ENCODE measurements at places on chromosomes 12 and 14. TPM values are rescaled to one million over a fixed set of nuclear protein-coding genes. Genes with fewer than 3 reads are reported as not detected.

DNA sequence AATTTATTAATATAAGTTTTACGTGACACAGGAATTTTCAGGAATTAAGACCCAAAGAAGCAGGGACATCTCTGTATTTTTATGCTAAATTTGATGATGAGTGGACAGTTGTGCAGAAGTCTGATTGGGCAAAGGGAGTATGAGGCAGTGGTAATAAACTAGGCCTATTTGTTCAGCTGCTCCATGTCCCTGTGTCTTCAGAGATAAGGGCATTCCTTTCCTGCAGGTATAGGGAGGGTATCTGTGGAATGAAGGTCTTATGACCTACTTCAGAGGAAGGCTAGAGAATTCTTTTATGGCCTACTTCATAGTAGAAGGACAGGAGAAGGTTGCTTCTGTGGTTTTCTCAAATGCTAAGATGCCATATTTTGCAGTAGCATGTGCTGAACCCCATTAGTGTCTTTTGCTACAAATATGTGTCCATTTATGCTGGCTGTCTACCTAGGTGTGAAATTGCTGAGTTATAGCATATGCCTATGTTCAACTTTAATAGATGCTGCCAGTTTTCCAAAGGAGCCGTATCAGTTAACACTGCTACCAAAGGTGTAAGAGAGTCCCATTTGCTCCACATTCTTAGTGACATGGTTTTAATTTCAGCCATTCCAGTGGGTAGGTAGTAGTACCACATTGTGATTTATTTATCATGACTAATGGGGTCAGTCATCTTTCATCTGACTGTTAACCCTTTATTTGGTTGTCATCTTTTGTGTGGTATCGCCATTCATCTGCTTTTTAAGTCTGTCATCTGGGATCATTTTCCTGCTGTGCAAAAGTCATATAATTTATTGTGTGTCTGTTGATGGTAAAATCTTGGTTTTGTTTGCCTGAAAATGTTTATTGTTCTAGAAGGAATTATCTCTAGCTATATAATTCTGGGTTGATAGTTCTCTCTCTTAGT is 410.7 kb upstream of the RGS6 start:
- no peak for DNase-seq

GRCh38 chr12:48779869-48780268 is 9.0 kb downstream of the ADCY6 start:
- no peak for DNase-seq

- no peak for DNase-seq
Observed at GRCh38 chr14:77068517-77069200, 29.4 kb upstream of the CIPC start.

The AHNAK2 gene
- not detected for total RNA-seq

The FBLN5 gene
- 0.73 TPM for total RNA-seq

DNA sequence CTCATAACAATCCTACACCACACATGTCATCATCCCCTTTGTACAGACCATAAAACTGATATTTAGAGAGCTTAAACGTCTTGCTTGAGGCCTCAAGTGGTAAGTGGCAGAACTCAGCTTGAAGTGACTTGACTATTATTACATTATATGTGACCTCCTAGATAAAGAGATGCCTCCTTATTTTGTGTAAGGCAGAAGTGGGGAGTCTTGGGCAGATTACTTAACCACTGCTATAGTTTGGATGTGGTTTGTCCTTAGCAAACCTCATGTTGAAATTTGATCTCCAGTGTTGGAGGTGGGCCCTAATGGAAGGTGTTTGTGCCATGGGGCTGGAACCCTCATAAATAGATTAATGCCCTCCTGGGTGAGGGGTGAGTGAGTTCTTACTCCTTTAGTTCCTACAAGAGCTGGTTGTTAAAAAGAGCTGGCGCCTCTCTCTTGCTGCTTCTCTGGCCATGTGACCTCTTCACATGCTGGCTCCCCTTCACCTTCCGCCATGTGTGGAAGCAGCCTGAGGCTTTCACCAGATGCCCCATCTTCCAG is 37.4 kb downstream of the RCOR1 start:
- DNase-seq, result no peak

- no peak for DNase-seq
Observed at GRCh38 chr12:128326406-128326805, 59.4 kb downstream of the TMEM132C start.

The PTPN21 gene
- not detected for total RNA-seq

GRCh38 chr14:20956376-20956976 is 1.2 kb downstream of the RNASE2 start:
- DNase-seq, result no peak

The ANKRD33 gene
- total RNA-seq, result not detected

The TMEM30B gene
- total RNA-seq, result 1.3 TPM

The HOXC4 gene
- 1.5 TPM for total RNA-seq

All from activated CD8-positive, alpha-beta memory T cell treated with anti-CD3 and anti-CD28 coated beads, Interleukin-2, amount 10 ng/mL, durations not matched to agents 7 days and 5 days (primary cell).